ENCODE measurements at places on chromosomes 2 and 18.

DNA sequence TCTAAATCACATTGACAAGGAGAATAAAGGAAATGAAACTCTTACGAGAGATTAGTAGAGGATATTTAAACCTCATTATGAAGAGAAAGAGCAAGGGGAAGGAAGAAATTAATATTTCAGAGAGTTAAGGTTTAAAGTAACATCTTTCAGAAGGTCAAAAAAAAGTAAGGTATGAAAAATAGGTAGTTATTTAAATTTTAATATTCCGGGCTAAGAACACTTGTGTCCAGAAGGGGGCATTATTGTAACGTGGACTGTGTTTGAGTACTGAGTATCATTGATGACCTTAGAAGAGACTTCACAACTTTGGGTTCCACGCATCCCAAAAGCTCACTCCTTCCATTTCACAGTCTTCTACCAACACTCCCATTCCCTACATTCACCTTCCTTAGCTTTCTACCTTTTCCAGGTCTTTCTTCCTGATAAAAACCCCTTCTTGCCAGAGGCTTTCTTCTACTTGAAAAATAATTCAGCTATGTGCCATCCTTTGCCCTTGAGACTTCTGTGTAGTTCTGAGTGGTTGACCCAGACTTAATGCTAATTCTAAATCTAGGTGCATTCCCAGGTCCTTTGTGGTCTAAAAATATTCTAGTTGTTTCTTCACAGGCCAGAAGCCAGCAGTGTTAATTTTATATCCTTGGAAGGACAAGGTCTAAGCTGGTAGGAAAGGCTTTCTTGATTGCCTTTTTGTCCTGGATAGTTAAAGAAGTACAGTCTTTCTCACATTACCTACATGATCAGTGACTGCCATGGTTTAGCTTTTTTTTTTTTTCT lies 16.5 kb downstream of the DYNC1I2 start:
- no peak for DNase-seq

DNA sequence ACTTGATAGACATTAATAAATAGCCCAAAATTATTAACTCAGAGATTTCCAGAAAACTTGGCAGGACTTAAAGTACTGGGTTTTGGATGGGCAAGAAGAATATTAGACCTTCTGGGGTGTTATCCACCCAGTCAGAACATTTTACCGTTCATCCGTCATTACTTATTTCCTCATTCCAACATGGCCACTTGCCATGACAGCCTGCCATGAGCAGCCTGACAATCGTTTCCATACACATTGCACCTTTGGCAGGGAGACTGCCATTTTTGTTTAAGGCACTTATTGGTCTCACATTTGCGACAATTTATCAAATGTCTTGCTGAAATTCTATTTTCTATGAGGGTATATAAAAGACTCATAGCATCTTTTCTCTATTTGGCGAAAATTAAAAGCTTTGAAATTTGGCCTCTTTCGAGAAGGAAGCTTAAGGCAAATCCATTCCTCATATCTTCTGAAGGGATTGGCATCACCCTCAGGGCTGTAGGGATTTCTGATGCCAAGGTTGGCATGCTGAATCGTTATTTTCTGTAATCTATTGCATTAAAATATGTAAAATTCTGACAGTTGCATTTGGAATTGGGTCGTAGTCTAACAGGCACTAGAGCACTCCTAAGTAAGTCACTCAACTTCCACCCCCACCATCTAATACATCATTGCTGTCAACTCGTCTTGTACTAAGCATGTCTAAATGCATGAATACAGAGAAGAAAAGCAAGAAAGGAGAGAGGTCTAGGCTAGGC lies 406.3 kb upstream of the PIK3C3 start:
- DNase-seq, result no peak

GRCh38 chr2:215105607-215106354 lies 32.6 kb downstream of the ABCA12 start:
- DNase-seq, result no peak

DNA sequence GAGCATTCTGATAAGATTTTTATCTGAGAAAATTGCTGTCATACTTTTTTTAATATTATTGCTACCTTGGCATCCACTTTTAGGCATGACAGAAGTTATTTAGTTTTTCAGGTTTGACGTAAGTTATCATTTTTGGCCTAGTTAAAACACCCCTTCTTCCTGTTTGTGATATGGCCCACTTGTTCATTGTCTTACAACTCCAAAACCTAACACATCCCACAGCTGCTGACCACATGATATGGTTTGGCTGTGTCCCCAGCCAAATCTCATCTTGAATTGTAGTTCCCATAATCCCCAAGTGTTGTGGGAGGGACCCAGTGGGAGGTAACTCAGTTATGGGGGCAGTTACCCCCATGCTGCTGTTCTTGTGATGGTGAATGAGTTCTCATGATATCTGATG lies 388.1 kb downstream of the SLC4A3 start:
- no peak for DNase-seq
